ENCODE measurements at places on chromosomes 12 and 14.

GRCh38 chr12:112900298-112901145 is 6.2 kb upstream of the OAS1 start:
- DNase-seq, result no peak

DNA sequence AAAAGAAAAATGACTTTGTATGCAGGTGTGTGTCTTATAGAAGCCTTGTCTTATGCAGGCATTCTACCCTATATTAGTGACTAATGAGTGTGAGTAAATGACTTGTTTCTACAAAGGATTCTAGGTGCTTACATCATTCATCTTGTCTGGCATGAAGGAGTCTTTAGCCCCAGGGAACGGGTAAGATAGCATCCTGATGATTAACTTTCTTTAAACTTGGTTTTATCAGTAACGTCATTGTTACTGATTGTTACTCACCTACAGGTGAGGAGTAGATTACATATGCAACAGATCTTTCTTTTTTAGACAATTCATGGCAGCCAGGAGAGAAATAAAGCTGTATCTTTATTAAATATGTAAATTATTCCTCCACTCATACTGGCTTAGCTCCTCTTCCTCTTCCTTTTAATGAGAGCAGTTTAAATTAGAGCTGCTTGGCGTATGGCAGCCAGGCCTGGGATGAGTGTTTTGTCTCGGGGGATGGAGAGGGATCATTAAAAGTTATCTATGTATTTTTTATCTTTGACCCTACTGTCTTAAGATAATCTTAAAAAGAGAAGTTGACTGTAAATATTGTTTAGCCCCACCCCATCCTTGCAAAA is 57.2 kb upstream of the ATP2A2 start:
- no peak for DNase-seq

DNA sequence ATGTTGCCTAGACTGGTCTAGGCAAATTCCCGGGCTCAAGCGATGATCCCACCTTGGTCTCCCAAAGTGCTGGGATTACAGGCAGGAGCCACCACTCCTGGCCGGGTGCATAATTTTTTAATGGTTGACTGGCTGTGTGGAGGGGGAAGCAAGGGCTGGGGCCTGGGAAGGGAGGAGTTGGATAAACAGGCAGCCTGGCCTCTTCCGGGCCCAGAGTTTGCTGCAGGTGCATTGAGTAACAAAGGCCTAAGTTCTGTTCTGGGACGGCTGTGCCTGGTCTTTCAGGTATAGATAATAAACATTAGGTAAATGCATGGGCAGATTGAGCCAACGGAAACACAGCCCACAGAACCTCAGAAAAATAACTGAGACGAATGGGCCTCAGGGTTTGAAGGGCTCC is 191.3 kb upstream of the TBX3 start:
- DNase-seq, result no peak

GRCh38 chr12:45331552-45331951 is 115.7 kb downstream of the ANO6 start:
- DNase-seq, result no peak

GRCh38 chr12:53941187-53941586 is 2.6 kb downstream of the HOXC13 start:
- DNase-seq, result no peak

GRCh38 chr12:56333197-56333678 is 562 bp downstream of the PAN2 start:
- DNase-seq, result no peak

GRCh38 chr14:81511111-81511904 is 22.3 kb downstream of the SEL1L start:
- DNase-seq, result no peak

- DNase-seq, result no peak
Observed at GRCh38 chr12:33639975-33640374, 200.4 kb upstream of the SYT10 start.

- DNase-seq, result no peak
Observed at GRCh38 chr12:98085046-98085755, 430.2 kb upstream of the TMPO start.

DNA sequence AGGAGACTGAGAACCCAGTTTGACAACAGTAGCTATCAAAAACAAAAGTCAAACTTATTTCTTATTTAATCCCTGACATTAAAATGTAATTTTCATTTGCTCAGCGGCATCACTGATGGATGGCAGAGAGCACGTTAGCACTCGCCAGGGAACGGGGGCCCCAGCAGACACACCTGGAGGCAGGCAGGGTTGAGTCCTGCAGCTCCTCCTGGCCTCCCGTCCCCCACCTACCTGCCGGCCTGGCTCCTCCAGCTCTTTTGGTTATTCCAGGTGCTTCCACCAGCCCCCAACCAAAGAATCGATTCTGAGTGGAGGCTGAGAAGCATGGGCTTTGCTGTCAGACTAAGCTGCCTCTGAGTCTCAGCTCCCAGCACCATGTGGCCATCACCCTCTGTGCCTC is 113.6 kb downstream of the PHETA1 start:
- no peak for DNase-seq

GRCh38 chr12:51071663-51072062 is 11.7 kb downstream of the CSRNP2 start:
- no peak for DNase-seq

GRCh38 chr12:108468196-108468968 is 46.7 kb upstream of the FICD start:
- DNase-seq, result no peak

- no peak for DNase-seq
Observed at GRCh38 chr12:49483619-49484018, 55.2 kb upstream of the KCNH3 start.

DNA sequence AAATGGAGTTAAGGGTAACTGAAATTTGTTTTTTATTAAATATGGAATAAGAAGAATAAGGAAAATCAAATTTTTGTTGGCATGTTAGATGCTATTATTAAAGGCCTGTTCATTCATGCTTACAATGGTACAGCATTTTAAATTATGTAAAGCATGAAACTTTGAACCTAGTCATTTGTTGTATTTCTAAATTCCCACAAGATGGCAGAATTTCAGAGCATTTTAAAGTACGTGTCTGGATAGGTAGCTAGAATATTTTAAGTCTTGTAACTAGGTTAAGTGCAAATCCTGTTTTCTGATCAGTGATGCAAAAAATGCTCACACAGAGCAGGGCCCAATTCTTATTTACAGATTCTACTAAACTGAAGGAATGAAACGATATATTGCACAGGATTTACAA is 585.6 kb upstream of the MIS18BP1 start:
- no peak for DNase-seq

- DNase-seq, result no peak
Observed at GRCh38 chr14:78028471-78028870, 141.7 kb upstream of the NRXN3 start.

GRCh38 chr12:49017891-49018260 is 700 bp downstream of the PRKAG1 start:
- DNase-seq, result no peak

- DNase-seq, result no peak
Observed at GRCh38 chr12:14956024-14956891, 5.1 kb downstream of the ARHGDIB start.

DNA sequence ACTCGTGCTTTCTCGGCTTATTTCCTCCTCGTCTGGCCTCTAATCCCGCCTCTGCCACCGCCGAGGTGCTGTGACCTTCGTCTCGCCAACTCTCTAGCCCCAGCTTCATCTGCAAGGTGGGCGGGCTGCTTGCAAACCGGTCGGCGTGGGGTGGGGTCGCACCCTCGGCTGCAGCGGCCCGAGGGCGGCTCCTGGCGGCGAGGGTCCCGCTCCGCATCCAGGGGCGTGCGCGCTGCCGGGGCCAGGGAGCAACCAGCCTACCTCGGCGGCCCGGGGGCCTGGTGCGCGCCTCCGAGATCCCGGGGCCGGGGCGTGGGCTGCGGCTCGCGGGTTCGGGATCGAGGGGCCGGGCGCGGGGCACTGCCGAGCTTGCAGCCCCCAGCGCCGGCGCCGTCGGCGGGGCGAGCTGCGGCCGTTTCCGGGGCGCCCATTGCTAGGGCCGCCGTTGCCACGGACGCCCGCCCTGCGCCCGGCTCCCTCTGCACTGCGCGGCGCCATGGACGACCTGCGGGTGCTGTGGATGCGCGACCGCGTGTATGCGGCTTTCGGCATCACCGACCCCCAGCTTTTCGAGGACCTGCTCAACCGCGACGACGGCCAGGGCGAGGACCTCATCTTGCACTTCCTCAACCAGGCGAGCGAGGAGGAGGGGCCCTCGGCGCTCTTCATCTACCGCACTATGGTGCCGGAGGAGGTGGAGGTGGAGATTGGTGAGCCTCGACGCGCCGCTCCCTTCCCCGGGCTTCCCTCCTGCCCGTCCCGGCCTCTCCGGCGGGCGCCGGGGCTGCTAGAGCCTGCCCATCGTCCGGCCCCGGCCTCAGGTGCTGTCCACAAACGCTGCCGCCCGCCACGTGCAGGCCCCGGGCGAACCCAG is at the start of gene DNAH10:
Gene DNAH10 (plus strand): TSS at position 461 of the 874 bp plus-strand sequence. CDS start 36 bp downstream, at position 497.
- no peak for DNase-seq

DNA sequence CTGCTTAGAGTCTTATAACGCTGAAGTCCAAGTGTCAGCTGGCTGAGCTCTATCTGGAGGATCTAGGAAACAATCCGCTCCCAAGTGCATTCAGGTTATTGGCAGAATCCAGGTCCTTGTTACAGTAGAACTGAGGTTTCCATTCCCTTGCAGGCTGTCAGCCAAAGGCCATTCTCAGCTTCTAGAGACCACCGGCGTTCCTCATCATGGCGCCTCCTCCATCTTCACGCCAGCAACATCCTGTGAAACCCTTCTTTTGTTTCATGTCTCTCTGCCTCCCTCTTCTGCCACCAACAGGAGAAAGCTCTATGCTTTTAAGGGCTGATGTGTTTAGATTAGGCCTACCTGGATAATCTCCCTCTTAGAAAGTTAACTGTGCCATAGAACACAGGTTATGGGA is 133.0 kb upstream of the RASSF8 start:
- no peak for DNase-seq

DNA sequence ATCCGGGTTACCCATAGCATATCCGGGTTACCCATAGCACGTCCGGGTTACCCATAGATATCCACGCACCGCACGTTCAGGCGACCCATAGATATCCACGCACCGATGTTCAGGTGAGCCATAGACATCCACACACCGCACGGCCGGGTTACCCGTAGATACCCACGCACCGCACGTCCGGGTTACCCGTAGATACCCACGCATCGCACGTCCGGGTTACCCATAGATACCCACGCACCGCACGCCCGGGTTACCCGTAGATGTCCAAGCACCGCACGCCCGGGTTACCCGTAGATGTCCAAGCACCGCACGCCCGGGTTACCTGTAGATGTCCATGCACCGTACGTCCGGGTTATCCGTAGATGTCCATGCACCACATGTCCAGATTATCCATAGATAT is 60.3 kb upstream of the SYT1 start:
- no peak for DNase-seq

DNA sequence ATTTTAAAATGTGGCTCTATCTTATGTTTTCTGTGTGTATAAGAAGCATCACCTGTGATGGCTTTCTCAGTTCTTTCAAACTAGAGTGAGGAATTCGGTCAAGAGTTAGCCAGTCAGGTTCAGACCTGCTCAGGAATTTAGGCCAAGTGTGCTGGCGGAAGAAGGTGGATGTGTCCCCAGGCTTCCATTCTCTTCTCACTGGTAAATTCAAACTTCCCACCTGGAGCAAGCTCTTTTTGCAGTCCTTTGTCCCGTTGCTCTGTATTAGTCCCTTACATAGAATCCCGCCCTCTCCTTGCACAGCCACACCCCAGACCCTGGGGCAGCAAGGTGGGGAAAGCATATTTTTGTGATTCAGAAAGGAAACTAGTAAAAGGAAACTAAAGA is 124.7 kb upstream of the PWP1 start:
- DNase-seq, result no peak

GRCh38 chr14:23633160-23633701 is 2.9 kb upstream of the DHRS2 start:
- no peak for DNase-seq

DNA sequence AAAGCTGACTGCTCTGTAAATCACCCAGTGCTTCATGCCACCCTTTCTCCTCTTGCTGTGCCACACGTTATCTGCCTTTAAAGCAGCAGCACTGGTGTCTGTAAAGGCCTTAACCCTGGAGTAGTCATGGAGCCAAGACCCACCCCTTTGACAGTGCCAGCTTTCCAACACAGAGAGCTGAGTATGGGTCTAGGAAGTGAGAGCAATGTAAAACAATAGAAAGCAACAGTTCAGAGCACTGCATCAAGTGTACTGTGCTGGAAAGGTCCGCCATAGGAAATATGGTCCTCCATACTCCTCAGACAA is 139.5 kb downstream of the DAD1 start:
- no peak for DNase-seq

- DNase-seq, result no peak
Observed at GRCh38 chr12:101695706-101696105, 1.7 kb upstream of the CHPT1 start.

DNA sequence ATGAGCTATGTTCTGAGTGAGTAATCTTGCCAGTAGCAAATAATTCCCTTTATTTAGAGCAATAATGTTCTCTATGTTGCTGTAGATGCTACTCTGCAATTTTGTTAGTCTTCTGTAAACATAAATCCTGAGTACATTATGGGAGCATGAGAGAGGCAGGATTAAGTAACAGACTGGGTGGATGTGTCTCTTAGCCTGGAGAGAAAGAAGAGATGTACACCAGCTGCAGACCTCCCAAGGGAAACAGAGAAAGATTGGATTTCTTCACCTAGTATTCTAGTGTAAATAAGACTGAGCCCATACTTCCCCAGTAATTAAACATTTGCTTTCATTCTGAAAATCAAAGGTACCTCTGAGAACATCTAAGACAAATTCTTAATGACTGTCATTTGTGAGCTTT is 564.0 kb downstream of the TRHDE start:
- no peak for DNase-seq

- no peak for DNase-seq
Observed at GRCh38 chr14:95527387-95528002, 7.4 kb upstream of the GLRX5 start.

DNA sequence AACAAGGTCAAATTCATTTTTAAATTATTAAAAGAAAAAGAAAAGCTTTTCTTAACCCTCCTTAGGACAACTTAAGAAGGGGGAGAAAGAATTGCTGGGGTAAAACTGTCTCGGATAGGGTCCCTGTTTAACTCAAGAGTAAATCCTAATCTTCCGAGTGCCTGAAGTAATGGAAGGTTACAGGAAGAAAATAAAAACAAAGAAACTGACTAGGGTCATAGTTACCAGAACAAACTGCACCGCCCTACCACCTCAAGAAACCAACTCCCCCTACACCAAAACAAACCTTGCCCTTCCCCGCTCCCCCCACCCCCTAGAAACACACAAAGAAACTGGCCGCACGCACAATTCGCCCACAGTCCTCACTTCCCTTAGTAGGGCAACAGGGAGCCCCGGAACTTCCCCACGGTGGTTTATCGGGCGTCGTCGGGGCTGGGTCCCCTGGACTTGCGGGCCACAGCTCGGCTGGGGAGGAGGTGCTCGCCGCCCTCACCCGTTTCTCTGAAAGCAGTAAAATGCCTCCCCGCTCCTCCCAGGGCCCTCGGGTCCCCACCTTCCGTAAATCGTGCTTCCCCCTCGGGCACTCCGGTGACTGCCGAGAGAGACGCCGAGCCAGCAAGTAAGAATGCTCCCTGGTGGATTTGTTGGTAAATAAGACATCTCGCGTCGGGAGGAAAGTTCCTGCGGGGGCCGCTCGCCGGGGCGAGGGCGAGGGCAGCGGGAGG is 2.4 kb downstream of the SINHCAF start:
- no peak for DNase-seq

Measured in esophagus squamous epithelium (tissue), 5 donors.